ENCODE measurements at places on chromosomes 5 and 9.

DNA sequence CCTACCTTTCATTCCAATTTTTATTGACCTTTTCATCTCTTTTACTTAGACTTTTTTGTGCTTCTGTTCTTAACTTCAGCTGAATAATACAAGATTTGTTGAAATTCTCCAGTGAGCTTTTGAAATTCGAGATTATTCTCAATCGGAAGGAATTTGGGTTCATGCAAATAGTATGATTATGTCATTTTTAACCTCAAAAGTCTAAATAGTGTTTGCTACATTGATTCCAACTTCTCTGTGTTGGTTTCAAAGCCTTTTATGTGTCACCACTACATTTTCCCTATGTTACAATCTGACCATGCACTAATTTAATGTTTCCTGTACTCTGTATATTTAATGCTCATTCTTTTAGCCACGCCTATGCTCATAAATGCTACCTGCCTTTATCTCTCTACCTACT is 44.1 kb downstream of the VPS13A start:
- DNase-seq, result no peak

GRCh38 chr9:107548298-107549142 is 59.0 kb upstream of the KLF4 start:
- DNase-seq, result no peak

- DNase-seq, result peak; percentile 85
Observed at GRCh38 chr5:155728857-155729683, 597.9 kb upstream of the SGCD start.

DNA sequence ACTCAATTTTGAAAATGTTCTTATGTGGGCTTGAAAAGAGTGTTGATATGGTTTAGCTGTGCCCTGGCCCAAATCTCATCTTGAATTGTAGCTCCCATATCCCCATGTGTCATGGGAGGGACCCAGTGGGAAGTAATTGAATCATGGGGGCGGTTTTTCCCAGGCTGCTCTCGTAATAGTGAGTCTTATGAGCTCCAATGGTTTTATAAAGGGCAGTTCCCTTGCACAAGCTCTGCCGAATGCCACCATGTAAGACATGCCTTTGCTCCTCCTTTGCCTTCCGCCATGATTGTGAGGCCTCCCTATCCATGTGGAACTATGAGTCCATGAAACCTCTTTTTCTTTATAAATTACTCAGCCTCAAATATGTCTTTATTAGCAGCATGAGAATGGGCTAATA is 71.0 kb downstream of the USP20 start:
- no peak for DNase-seq

DNA sequence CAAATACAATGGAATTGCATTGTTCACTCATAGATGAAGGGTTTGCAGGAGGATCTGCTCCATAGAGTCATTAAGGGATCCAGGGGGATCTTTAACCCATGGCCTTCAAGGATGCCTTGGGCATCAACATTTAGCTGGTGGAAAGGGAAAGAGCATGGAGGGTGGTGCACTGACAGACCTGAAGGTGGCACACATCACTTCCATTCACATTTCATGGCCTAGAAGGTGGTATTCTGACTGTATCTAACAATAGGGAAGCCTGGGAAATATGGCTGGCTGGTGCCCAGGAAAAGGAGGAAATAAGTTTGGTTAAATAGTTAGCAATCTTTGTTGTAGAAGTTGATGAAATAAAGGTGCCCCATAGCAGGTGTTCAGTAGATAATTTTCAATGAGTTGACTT is 230.2 kb downstream of the CD180 start:
- DNase-seq, result no peak

DNA sequence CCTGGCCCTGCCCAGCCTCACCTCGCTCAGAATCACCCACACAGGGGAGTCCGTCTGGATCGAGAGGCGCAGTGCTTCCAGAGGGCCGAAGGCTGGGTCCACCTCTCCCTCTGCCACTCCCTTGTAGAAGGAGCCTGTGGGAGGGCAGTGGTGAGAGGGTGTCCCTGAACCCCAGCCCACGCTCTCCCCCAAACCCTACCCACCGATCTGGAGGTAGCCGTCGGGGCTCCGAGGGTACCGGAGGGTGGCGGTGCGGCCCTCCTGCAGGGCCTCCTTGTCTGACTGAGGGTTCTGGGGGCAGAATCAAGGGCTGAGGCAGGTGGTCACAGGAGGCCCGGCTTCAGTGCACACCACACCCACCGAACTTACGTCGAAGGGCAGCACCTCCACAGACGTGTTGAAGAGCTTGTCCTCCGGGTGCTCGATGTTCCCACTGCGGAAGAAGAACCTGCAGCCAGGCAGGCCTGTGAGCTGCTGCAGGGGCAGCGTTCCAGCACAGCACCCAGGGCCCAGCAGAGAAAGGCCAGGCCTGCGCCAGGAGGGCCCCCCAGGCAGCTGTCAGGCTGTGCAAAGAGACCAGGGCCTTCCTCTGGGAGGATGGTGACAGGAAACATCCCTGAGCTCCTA is 4.5 kb downstream of the LTC4S start:
- DNase-seq, result no peak

GRCh38 chr9:77843076-77843870 is 188.3 kb downstream of the GNAQ start:
- no peak for DNase-seq

- DNase-seq, result peak; percentile 86
Observed at GRCh38 chr9:2014696-2015580, at the start of gene SMARCA2. Gene SMARCA2, plus strand, starts transcription at chr9:2015347. Its CDS starts 13,676 bp downstream, at chr9:2029023.

DNA sequence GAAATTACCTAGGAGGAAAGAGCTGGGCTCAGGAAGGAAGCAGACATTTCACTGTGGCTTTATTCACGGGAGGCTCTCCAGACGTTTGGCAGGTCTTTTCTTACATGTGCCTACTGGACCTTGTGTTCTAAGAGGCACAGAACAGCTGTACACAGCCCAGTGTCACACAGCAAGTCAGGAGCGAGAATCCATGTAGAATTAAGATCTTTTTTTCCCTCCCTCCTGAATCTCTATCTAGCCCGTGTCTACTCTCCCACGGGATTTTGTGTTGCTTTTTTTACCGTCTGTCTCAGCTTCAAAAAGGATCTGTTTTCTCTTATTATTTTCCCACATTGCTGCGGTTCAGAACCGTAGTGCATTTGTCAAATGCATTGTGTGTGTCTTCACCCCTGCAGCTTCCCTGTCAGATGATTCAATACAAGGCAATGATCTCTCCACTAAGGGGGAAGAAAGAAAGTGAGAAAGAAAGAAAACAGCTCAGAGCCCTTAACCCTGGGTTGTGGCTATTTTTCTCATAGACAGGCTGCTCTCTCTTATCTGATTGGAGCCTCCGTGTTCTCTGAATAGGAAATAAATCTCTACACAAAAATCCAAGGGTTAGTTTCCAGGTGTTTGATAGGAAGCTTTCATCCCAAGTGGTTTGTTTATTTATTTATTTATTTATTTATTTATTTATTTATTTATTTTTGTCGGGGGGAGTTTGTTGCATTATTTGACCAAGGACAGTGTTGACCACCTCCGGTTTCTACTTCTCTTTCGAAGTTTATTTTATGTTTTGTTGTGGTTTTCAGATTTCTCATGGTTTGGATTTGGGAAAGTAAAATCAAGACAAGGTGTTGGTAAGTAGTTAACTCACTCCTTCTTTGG is 191.0 kb downstream of the NTRK2 start:
- DNase-seq, result no peak

DNA sequence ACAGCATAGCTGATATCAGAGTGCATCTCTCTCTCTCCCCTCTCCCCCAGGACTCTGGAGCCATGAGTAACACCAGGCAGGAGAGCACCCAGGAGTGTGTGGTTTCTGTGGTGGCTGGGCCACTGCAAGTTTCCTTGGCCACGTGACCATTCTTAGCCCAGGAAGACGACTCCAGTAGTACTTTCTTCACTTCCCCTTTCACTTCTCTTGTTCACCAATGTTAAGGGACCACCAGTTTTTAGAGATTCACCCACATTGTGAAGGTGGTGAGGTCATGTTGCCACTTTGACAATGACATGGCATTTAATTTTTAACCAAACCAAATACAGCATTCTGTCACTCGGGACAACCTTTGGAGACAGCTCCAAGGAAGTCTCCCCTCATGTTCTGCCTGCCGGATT is 17.9 kb upstream of the DAPK1 start:
- DNase-seq, result no peak

DNA sequence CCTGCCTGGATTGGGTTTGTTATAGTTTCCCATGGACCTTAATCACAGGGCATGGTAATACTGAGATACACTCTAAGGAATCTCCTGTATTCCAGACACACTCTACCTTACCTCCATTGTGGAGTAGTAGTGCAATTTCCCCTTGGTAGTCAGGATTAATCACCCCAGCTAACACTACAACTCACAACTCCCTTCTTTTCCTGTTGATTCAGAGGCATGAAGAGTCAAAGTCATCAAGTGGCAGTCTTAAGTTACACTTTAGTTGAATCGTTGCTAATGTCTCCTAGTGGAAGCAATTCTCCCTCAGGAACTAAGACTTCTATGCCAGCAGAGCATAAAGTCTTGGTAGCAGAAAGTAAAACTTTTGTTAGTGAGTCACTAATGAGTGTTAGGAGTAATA is 122.7 kb upstream of the APC start:
- DNase-seq, result no peak

DNA sequence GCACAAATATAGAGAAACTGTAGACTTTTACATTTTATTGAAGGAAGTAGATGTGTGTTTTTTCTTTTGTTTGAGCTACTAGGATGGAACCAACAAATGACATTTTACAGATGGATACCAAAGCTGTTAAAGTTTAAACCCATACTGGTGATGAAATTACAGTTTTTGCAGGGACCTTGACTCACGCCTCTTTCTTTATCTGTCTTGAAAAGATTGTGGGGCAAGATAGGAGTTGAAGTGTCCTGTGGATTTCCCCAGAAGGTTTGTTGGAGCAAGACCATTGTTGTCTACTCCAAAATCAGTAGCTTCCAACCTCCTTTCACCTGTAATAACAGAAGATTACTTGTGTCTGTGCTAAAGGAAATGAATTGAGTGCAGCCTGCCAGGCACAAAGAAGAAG is 4.1 kb upstream of the C5orf63 start:
- no peak for DNase-seq

DNA sequence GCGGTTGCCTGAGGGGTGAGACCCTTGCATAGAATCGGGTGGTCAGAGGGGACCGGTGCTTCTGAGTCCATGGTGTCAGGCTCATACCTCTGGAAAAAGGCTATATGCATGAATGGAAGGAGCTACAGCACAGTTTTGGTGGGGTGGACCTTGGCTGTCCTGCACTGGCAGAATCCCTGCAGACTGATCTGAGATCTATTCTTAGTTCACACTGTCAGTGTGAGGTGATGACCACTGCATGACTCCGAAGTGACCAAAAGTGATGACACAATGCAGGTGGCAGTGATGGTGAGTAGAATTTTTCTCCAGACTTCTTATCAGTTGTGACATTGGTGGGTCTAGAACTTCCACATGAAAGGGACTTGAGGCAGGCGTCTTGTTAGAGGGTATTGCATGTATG is 105.2 kb upstream of the SLC28A3 start:
- no peak for DNase-seq

GRCh38 chr5:147485046-147485445 is 24.8 kb downstream of the DPYSL3 start:
- DNase-seq, result no peak

DNA sequence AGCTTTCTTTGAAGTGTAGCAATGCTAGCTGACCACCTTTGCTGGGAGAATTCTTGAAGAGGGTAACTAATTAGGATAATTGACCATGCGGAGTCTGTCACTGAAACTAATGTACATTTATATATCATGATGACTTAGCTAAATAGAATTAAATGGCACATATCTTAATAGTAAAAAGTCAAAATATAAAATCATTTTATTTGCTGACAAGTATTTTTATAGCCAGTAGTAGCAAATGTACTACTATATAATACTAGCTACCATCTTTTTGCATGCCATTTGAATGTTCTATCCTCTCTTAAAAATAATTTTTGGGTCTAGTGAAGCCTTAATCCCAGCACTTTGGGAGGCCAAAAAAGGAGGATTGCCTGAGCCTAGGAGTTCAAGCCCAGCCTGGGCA is 605.8 kb upstream of the COX7C start:
- no peak for DNase-seq

- DNase-seq, result peak; percentile 62
Observed at GRCh38 chr5:150562832-150563231, 54.9 kb downstream of the NDST1 start.

DNA sequence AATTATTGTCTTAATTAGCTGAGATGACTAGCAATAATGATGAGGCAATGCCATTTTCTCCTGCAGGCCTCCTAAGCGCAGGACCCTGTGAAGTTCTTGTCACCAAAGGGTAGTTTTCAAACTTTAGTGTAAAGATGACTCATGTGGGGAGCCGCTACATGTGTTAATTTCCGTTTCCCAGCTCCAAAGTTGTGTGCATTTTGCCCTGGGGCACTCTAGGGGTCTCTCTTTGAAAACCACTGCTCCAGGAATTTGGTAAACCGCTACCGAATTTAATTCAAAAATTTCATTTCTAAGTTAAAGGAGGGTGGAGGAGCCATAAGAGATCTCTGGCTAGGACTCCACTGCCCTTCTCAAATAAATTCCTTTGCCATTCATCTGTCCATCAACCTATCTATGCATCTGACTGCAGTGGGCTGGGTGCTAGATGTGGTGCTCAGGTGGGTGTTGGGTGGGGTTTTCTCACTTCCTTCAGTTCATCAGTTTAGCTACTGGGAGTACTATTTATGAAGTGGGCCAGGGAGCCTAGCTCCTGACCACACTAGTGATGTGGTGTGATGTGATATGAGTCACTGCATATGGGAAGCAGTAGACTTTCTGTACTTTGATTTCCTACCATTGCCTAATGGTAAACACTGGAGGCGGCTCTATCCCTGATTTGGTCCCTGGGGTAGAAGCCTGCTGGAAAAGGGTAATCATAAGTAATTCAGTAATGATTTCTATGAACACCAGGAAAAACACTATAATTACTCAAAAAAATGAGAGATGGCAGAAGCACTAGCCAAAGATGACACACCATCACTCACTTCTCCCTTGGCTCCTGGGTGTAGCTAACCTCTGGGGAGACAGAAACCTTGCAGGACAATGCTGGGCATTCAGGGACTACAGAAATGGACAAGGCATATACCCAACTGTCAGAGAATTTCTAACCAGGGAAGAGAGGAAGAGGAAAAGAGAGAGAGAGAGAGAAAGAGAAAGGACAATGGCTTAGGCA is 4.0 kb upstream of the ZSWIM6 start:
- DNase-seq, result no peak

- DNase-seq, result no peak
Observed at GRCh38 chr9:114855488-114855887, 49.6 kb upstream of the TNFSF15 start.

DNA sequence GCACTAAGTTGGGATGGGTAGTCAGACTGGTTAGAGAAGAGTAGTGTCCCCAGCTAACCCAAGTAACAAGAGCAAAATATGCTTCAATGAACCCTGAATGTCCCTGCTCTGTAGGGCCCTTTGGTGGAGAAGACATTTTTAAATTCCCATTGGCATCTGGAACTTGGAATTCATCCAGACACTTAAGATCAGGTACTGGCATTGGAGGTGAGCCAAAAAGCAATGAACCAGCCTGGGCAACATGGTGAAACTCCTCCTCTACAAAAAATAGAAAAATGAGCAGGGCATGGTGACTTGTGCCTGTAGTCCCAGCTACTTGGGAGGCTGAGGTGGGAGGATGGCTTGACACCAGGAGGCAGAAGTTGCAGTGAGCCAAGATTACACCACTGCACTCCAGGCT is 58.9 kb upstream of the ZNF618 start:
- DNase-seq, result no peak

Data from NCI-H524 (cell line).